Anterior cingulate cortex (tissue), 58 donors: ENCODE measurements at places on chromosomes 4 and X.

GRCh38 chr4:7183161-7183560 is 9.2 kb upstream of the SORCS2 start:
- no peak for DNase-seq

DNA sequence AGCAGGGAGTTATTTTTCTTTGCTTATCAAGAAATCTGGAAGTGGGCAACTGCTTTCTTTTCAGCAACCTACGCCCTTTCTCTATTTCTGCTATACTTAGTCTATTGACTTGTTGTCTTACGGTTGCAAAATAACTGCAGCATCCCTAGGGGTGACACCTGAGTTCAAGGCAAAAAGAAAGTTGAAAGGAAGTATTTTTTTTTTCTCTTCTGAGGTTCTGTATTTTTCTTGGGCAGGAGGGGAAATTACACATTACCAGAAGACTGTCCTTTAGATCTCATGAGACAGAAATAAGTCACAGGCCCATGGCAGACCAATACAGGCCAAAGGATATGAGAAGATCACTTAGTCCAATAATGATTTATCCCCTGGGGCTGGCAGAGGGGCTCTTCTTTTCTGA is 204.7 kb upstream of the CASK start:
- no peak for DNase-seq

- DNase-seq, result no peak
Measured at GRCh38 chr4:167873496-167873895, 218.8 kb upstream of the ANXA10 start.

DNA sequence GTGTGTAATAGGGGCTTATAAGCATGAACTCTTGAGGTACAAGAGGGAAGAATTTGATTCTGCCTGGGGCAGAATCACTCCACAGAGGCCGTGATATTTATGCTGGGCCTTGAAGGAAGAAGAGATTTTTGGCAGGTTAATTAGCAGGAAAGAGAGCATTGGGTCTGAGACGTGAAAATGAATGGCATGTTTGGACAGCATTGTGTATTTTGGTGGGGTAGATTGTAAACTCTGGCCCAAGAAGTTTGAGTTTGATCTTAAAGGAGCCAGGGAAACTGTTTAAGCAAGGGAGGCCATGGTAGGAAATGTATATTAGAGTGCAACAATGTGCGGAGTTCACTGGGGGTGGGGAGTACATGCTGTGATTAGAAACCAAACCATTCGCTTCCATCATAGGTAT is 62.4 kb downstream of the NPNT start:
- no peak for DNase-seq

GRCh38 chr4:109248322-109248900 is 54.0 kb downstream of the COL25A1 start:
- no peak for DNase-seq

DNA sequence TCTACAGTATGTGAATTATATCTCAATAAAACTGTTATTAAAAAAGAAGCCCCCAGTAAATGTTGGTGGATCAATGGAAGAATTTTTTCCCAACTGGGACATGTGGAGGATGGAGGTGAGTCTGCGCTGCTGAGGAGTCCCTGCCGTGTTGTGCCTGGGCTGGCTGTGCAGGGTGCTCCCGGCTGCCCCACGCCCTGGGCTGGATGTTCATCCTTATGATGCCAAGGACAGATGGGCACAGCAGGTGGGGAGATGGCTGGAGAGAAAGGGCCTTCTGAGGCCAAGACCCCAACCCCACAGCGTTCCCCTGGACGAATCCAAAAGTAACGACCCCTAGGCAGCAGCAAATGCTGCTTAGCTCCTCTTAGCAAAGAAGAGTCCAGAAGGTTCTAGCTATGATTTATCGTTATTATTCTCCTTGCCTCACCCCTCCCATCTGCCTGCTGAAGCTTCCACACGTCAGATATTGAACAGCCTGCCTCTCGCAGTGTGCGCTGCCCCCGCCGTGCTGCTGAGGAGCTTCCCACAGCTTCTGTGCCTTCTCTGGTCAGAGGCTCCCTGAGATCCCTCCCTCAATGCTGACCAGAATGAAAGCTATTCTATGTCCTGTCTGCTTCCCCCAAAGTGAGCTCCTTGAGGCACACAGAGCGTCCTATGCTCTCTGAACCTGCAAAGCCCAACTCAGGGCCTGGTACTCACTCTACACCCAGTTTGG is 26.5 kb downstream of the HMX1 start:
- no peak for DNase-seq

DNA sequence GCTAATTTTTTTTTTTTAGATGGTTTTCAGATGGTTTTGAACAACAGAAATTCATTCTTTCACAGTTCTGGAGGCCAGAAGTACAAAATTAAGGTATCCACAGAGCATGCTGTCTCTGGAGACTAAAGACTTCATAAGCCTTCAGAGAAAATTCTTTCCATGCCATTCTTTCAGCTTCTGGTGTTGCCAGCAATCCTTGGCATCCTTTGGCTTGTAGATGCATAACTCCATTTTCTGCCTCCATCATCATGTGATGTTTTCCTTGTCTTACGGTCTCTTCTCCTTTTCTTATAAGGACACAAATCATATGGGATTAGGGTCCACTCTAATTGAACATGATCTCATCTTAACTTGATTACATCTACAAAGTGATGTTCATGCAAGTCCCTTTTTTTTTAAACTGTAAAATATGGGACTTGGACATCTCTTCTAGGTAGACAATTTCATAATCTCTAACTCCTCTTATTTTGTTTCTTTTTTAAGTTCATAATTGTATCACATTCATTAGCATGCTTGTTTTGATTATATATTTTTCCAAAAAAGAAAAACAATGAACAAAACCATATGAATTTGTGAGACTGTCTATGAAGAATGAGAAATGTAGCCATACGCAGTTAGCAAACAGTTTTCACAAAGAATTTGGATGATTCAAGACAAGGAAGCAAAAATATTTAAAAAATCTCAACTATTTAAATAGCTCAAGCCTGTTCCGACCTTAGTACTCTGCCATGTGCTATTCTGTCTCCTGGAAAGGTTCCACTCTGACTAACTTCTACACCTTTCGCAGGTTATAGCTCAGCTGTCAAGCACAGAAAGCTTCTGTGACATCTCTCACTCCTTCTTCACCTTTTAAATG is 53.1 kb upstream of the GIMD1 start:
- no peak for DNase-seq

GRCh38 chrX:28888416-28888815 is 301.2 kb downstream of the IL1RAPL1 start:
- no peak for DNase-seq

GRCh38 chrX:10074241-10074941 is 82.4 kb upstream of the CLCN4 start:
- no peak for DNase-seq

- no peak for DNase-seq
Measured at GRCh38 chr4:182600856-182601255, 316.3 kb downstream of the DCTD start.

DNA sequence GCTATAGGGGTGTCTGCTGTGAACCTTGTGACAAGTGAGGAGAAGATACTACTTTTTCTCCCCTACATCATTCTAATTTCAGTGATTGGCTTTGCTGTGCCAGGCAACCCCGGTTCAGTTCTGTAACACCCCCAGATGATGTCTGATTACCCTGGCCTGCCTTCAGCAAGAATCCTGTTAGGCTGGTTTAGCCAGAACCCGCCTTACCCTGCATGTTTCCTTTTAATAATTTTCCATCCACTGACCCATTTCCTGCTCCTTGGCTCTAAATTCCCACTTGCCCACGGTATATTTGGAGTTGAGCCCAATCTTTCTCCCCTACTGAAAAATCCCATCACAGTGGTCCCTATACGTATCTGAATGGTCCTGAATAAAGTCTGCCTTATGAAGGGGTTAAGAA is 46.5 kb upstream of the HPSE start:
- no peak for DNase-seq

DNA sequence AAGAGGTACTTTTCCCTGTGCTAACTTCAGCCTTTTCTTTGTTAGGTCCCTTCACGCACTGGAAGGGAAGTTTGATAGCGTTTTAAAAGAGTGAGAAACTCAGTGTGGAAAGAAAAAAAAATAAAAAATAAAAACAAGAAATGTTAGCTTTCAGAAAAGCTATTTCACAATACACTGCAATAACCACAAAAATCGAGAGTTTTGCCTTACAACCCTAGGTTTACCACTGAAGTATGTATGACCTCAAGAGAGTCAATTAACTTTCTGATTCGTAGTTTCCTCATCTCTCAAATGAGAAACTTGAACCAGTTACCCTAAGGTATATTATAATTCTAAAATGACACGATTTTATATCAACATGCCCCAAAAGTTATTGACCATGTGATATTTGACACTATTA is 93.9 kb upstream of the JADE1 start:
- DNase-seq, result no peak

DNA sequence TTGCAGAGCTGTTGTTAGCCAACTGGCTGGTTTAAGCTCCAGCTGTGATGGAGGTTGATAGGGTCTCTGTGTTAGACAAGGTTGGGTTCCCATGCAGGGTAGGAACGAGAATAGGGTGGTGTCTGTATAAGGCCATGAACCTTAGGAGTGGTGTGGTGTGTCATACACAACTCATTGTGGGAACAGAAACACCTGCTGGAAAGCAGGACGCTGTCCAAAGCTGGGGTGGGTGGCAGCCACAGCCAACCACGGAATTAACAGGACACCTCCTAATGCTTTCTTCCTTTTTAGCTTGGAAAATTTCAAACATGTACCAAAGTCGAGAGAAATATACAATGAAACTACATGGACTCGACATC is 94.4 kb downstream of the ARHGAP10 start:
- DNase-seq, result no peak

GRCh38 chrX:13033193-13033592 is 11.2 kb downstream of the FAM9C start:
- no peak for DNase-seq

GRCh38 chrX:153882086-153882498 is 3.9 kb downstream of the L1CAM start:
- no peak for DNase-seq

- no peak for DNase-seq
Measured at GRCh38 chrX:69262036-69262936, 97.0 kb upstream of the PJA1 start.

- no peak for DNase-seq
Measured at GRCh38 chrX:10741003-10741402, 120.6 kb upstream of the MID1 start.

DNA sequence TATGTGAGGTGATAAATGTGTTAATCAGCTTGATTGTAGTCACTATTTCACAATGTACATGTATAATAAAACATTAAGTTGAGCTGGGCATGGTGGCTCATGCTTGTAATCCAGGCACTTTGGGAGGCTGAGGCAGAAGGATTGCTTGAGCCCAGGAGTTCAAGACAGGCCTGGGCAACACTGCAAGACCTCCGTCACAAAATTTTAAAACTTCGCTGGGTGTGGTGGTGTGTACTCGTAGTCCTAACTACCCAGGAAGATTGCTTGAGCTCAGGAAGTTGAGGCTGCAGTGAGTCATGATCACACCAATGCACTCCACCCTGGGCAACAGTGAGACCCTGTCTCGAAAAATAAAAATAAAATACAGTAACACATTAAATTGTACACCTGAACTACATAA is 20.1 kb downstream of the LYAR start:
- no peak for DNase-seq

DNA sequence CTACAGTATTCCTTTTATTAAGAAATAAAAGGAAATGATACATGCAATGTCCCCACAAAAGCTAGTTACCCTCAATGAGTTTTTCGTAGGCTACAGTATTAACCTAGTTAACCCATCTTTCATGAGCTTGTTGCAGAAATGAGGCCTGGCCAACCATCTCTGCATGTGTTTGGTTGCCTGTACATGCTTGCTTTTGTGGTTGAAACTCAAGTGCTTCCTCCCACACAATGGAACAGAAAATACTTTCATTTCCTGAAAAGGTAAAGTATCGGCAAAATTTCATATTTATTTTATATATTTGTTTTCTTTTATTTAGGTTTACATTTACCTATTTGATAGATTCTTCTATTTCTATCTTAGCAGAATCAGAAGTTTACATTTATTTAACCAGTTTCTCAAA is 214.6 kb upstream of the FAM241A start:
- DNase-seq, result no peak

DNA sequence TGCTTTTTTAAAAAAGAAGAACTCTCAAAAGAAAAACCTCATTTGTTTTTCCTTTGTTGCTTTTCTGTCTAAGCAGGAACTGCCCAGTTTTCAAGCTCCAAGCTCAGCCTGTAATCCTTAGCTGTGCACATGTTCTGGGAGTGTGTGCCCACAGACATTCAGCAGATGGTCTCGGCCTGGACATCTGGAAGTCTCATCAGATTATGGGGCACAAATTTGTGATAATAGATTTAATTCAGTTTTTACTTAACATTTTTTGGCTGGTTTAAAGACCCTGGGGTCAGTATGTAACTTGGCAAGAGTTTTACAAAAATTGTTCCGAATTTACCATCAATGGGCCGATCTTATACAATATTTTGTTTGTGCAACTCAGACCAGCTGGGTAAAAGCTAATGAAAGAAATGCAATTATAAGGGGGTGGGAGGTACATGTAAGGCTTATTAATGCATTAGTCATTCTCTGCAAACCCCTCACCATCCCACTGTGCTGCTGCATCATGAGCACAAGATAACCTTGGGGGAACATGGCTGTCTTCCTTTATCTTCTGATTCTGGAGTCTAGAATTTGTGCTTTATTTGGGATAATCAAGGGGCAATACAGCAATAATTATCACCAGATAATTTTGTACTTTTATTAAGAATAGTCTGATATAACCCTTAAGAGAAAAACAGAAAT is 86.9 kb upstream of the PHOX2B start:
- DNase-seq, result no peak

- DNase-seq, result no peak
Measured at GRCh38 chr4:154414796-154415195, 76.8 kb downstream of the DCHS2 start.

DNA sequence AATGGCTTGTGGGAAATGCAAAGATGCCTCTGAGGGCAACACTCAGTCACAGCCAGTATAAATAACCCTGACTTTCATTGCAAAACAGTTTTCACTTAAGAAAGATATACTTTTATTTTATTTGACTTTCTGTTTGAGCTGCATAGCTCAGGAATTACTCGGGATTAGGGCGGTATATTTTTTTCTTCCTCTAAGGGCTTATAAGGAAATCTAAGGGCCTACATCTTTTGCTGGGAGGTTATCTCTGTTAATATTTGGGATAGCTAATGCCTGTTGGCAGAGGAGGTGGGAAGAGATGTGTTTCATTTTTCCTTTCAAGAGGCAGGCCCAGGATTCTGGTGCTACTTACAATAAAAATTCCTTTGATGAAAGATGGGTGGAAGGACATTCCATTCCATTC is 28.8 kb upstream of the EGFL6 start:
- DNase-seq, result no peak
